ENCODE measurements at places on chromosomes 12 and 14.

GRCh38 chr12:46609674-46610073 is 216.1 kb downstream of the SLC38A4 start:
- DNase-seq: no peak

- no peak for DNase-seq
Observed at GRCh38 chr14:75369506-75369905, 58.3 kb upstream of the JDP2 start.

- no peak for DNase-seq
Observed at GRCh38 chr14:98580131-98580678, 691.8 kb downstream of the BCL11B start.

GRCh38 chr14:91573528-91573893 is 63.4 kb upstream of the PPP4R3A start:
- DNase-seq: no peak

DNA sequence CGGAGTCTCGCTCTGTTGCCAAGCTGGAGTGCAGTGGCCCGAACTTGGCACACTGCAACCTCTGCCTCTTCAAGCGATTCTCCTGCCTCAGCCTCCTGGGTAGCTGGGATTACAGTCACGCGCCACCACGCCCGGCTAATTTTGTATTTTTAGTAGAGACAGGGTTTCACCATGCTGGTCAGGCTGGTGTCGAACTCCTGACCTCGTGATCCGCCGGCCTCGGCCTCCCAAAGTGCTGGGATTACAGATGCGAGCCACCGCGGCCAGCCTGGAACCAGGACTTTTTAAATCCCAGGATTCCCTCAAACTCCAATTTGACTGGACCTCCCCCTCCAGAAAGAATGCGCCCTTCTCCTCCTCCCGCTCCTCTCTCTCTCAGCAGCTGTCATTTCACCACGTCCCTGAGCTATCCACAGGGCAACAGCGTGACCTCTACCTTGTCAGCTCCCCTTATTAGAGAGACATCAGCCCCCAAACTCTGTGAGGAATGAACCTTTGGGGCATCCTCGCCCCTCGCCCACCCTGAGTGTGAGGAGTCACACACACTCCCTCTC is 2.0 kb downstream of the ESYT1 start:
- DNase-seq: no peak

DNA sequence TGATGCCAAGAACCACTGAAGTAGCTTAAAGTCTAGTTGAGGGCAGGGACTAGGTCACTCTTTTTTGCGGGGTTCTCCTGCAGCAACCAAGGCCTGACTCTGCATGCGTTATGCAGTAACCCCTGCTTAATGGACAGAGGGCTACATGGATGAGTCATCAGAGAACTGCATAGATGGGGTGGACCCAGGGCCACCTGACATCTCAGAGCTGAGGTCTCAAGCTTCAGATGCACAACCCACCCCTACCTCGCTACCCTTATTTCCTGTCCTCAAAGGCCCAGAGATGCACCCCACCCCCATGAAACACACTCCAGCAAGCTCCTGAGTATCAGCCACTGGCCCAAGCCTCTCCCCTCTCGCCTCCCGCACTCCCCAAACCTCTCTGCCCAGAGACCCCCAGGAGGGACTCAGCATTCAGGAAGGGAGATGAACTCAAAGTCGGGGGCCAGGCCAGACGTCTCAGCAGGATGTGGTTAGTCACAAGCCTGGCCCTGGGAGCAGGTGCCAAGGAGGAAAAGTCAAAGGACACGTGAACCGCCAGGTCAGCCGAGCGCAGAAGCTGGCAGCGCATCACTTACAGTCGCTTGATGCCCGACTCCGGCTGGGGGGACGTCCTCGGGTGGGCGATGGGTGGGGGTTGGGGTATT is 25.8 kb downstream of the SNRNP35 start:
- DNase-seq: no peak

DNA sequence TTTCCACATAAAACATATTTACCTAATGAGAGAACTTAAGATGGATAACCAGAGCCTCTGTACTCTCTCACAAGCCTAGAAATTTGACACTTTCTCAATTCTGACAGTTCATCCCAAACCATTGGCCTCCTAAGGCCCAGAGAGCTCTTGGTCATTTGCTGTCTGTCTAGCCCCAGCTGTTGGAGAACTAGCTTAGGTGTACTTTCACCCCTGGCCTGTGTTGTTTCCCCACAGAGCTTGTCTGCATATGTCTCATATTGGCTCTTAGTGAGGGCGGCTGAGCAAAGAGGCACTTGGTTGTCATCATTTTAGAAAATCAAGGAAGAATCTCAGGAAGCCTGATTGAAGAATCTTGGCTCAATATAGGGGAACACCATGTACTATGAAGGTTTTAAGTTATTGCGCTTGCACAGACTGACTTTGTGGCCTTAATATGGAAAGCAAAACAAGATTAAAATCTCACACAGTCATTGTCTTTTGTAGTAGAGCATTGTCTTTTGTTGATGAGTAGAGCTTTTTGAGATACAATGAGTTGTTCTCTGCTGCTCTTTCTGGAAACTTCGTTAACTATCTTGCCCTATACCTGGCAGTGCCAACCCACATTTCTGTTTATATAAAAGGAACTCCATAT is 324.6 kb downstream of the RAD51B start:
- no peak for DNase-seq

DNA sequence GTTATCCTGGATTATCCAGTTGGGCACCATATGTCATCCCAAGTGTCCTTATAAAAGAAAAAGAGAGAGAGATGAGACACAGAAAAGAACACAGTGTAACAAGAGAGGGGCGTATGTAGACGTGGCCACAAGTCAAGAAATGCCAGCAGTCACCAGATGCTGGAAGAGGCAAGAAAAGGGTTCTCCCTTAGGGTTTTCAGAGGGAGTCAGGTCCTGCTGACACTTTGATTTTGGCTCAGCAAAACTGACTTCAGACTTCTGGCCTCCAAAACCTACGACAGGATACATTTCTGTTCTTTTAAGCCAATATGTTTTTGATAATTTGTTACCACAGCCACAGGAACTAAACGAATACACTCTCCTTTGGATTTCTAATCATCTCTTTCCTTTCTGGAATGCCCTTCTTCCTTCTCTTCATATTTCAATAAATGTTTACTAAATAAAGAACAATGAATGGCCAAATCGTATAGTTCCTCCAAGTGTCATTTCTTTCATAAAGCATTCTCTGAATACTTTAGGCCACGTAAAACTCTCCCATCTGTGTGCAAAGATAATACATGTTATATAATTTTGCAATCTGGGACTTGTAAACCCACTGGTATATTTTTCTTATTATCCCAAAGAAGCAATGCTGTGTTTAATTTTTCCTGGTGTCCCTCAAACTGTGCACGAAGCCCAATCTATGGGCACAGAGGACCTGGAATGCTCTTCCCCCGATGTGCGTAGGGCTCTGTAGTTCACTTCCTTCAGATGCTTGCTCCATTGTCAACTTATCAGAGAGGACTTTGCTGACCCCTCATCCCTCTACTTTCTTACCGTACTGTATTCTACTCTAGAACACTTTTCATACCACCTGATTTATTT is 303.6 kb downstream of the CEP128 start:
- no peak for DNase-seq

DNA sequence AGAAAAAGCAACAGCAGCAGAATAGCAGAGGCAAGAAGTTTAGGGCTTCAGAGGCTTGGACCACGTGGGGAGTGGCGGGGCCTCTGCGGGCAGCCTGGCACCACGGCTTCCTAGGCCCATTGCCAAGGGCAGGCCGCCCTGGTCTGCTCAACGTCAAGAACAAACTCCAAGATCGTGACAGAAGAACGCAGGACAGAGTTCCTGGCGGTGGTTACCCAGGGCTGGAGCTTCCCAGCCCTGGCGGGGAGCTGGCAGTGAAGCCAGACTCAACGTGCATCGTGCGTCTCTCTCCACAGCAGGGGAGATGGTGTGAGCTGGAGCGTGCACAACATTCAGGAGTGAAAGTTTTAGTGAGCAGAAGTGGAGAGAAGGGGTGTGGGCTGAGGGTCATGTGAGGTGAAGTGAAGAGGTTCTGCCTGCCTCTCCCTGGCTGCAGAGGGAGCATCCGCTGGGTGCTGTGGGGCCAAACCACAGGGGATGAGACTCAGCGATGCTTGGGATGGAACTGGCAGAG is 13.9 kb upstream of the CACNA2D4 start:
- no peak for DNase-seq
